ENCODE measurements at places on chromosomes 6 and 20. TPM values are rescaled to one million over a fixed set of nuclear protein-coding genes. Genes with fewer than 3 reads are reported as not detected.

SFTA2 gene
- total RNA-seq: not detected

TMEM244 gene
- not detected for total RNA-seq

ZNF831 gene
- total RNA-seq: 7.6 TPM

RFX6 gene
- total RNA-seq: not detected

TCF21 gene
- not detected for total RNA-seq

DLK2 gene
- total RNA-seq: 1.6 TPM

SLC22A2 gene
- total RNA-seq: not detected

DNA sequence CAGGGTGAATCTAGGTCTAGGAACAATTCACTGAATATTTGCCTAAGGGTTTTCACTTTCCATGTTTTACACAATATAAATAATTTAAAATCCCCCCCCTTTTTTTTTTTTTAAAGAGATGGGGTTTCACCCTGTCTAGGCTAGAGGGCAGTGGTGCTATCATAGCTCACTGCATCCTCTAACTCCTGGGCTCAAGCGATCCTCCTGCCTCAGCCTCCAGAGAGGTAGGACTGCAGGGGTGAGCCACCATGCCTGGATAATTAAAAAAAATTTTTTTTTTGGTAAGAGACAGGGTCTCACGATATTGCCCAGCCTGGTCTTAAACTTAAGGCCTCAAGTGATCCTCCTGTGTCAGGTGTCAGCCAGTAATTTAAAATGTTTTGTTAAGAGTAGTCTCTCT, 17.8 kb downstream of the QKI start:
- H3K27me3 ChIP-seq: no peaks in the 10 kb centered on the region
- peaks cover 47% of the 10 kb centered on the region for H3K4me1 ChIP-seq
- no peak overlapping the region for H3K27ac ChIP-seq
- no peak overlapping the region for H3K4me3 ChIP-seq
- no peak for DNase-seq

GRCh38 chr20:5088688-5089087, 31.1 kb downstream of the PCNA start:
- H3K27me3 ChIP-seq: no peaks in the 10 kb centered on the region
- no peak overlapping the region for H3K27ac ChIP-seq
- DNase-seq: no peak
- peaks cover 9% of the 10 kb centered on the region for H3K36me3 ChIP-seq
- H3K4me3 ChIP-seq: no peak overlapping the region

DNA sequence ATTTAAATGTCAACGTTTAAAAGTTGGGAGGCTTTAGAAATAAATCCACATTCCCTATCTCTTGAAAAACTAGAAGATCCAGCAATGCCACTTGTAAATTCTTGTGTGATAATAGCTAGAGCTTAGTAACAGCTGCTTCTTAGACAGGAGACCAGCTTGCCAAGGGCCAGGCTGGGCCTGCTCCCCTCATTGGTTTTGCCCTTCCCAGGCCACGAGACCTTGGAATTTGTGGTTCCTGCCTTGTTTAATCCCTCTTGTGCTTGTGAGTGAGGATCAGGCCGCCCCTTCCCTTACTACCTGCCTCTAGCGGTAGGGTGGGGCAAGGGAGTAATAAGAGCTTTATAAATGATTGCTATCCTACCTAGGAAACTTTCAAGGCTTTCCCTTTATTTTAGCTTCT, 363.5 kb downstream of the SYNE1 start:
- no peaks in the 10 kb centered on the region for H3K27me3 ChIP-seq
- no peak overlapping the region for H3K27ac ChIP-seq
- no peak overlapping the region for H3K4me3 ChIP-seq
- DNase-seq: no peak

- no peak for DNase-seq
- H3K36me3 ChIP-seq: peaks cover 2% of the 10 kb centered on the region
Observed at GRCh38 chr6:20688710-20689500, 154.6 kb downstream of the CDKAL1 start.

DNA sequence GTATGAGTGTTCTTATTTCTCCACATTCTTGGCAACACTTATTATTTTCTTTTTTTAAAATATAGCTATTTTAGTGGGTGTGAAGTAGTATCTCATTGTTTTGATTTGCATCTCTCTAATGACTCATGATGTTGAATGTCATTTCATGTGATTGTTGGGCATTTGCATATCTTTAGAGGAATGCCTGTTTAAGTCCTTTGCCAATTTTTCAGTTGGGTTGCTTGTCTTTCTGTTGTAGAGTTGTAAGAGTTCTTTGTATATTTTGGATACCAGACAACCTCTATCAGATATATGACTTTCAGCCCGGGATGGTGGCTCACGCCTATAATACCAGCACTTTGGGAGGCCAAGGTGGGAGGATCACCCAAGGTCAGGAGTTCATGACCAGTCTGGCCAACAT, 5.1 kb upstream of the POPDC3 start:
- no peak for DNase-seq
- no peak overlapping the region for H3K27ac ChIP-seq
- no peaks in the 10 kb centered on the region for H3K36me3 ChIP-seq

DNA sequence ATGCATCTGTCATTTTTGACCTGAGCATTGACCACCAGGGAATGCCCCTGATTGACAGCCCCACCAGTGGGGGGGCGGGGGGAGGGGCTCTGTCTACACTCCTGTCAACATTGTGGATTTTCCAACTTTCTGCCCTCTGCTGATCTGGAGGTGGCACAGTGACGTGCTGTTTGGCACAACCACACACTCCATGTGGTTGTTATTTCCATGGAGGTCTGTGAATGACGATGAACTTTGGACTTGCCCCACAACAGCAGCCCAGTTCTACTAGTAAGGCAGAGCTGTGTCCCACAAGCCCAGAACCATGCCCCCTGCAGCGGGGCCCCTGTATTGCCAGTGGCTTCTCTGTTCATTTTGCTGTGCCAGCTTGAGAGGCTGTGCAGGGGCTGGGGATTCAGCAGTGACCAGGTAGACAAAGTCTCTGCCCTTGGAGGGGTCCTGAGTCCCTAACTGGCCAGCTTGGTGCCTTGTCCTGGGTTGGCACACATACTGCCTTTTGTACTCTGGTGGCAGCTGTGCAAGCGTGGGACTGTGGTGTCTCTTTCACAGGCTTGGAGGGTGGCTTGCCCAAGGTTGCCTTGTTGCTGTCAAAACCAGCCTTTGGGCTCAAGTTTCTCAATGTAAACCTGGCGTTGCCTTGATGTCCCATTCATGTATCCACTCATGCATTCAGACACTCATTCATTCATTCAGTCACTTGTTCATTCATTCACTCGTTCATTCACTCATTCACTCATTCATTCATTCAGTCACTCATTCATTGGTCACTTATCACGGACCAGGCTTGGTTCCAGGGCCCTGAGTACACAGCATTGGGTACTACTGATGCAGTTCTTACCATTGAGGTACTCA, 108.5 kb downstream of the SYCP2 start:
- H3K27ac ChIP-seq: no peak overlapping the region
- peaks cover 3% of the 10 kb centered on the region for H3K27me3 ChIP-seq
- no peak overlapping the region for H3K4me3 ChIP-seq
- DNase-seq: no peak
- H3K36me3 ChIP-seq: no peaks in the 10 kb centered on the region
- H3K4me1 ChIP-seq: no peaks in the 10 kb centered on the region

Data from activated CD4-positive, alpha-beta memory T cell treated with anti-CD3 and anti-CD28 coated beads for 36 hours (primary cell).